ENCODE measurements at places on chromosomes 16 and 17. TPM values are rescaled to one million over a fixed set of nuclear protein-coding genes. Genes with fewer than 3 reads are reported as not detected.

DNA sequence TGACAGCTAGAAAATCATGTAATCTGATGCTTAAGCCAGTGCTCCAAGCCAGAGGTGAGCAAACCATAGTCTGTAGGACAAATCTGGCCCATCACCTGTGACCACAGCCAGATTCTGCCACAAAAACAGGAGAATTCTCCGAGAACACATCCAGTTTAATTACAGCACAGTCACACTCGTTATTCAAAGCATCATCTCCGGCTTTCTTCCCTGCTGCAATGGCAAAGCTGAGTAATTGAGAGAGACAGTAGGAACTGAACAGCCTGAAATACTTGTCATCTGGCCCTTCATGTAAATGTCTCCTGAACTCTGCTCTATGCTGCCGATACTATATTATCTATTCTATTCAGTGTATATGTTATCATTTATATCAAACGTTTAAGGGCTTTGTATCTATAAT is 121.4 kb upstream of the FOXF1 start:
- no peak for DNase-seq
- H3K4me1 ChIP-seq, result no peaks in the 10 kb centered on the region
- H3K4me3 ChIP-seq, result no peak overlapping the region
- H3K27ac ChIP-seq, result no peak overlapping the region
- H3K27me3 ChIP-seq, result peaks cover 5% of the 10 kb centered on the region

DNA sequence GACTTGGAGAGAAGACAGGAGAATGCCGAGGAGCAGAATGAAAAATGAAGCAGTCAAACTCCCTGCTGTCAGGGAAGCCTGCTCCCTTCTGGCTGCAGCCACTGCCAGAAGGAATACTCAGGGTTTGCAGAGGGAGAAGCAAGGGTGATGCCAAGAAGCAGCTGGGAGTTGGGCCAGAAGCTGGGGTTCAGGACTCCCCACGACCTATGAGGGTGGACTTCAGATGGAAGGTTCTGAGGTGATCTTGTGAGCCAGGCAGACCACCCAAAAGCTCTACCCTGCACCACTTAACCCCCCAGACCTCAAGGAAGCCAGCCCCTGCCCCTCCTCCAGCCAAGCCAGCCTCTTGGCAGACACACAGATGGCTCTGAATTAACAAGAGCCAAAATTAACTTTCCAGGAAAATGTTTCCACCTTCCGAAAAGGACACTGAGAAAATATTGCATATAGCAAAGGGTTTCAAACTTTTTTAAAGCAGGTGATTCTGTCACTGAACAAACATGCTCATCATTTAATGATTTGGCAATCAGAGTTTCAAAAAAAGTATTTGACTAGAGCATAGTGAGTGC is 126.0 kb upstream of the ERCC4 start:
- H3K27me3 ChIP-seq, result no peaks in the 10 kb centered on the region
- no peaks in the 10 kb centered on the region for H3K36me3 ChIP-seq
- H3K4me3 ChIP-seq, result no peak overlapping the region
- H3K4me1 ChIP-seq, result no peaks in the 10 kb centered on the region

- no peak for DNase-seq
- H3K4me3 ChIP-seq, result no peak overlapping the region
- no peaks in the 10 kb centered on the region for H3K4me1 ChIP-seq
- peaks cover 3% of the 10 kb centered on the region for H3K36me3 ChIP-seq
- no peak overlapping the region for H3K27ac ChIP-seq
- peaks cover 50% of the 10 kb centered on the region for H3K27me3 ChIP-seq
Observed at GRCh38 chr16:55437625-55438024, 41.4 kb upstream of the MMP2 start.

- peaks cover 5% of the 10 kb centered on the region for H3K36me3 ChIP-seq
- peaks cover 64% of the 10 kb centered on the region for H3K4me1 ChIP-seq
- no peak for DNase-seq
- peak overlapping the region; percentile 87 for H3K4me3 ChIP-seq
Observed at GRCh38 chr17:38883592-38884526, 14.0 kb downstream of the LASP1 start.

GRCh38 chr16:84303023-84303422 is 8.3 kb downstream of the WFDC1 start:
- DNase-seq, result no peak
- no peak overlapping the region for H3K27ac ChIP-seq
- H3K4me3 ChIP-seq, result no peak overlapping the region
- peaks cover 70% of the 10 kb centered on the region for H3K27me3 ChIP-seq

DNA sequence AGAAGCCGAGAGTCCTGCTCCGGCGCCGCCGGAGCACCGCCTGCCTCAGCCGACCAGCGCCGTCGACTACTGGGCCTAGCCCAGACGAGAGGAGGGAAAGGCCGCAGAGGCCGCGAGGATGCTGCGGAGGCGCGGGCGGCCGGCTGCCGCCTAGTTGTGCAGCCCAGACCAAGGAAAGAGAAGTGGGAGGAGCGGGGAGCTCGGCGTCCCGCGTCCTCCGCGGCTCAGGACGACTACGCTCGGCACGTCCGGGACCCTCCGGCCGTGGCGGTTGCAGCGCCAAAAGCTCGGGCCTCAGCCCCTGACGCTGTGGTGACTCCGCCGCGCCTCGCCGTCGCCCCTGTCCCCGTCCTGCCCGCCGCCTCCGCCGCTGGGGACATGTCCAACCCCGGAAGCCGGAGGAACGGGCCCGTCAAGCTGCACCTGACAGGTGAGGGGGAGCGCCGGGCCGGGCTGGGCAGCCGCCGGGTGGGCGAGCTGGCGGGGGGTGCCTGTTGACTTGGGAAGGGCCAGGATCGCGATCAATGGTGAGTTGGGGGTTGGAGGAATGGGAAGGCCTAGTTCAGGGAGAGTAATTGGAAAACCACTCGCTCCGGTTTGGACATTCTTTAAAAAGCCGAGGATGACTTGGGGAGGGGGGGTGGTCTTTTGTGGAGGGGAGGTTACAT is 37.7 kb downstream of the RNF135 start:
- H3K4me3 ChIP-seq, result peak overlapping the region; percentile 94
- peaks cover 22% of the 10 kb centered on the region for H3K4me1 ChIP-seq
- no peaks in the 10 kb centered on the region for H3K27me3 ChIP-seq
- H3K36me3 ChIP-seq, result peaks cover 6% of the 10 kb centered on the region
- DNase-seq, result peak; percentile 45

DNA sequence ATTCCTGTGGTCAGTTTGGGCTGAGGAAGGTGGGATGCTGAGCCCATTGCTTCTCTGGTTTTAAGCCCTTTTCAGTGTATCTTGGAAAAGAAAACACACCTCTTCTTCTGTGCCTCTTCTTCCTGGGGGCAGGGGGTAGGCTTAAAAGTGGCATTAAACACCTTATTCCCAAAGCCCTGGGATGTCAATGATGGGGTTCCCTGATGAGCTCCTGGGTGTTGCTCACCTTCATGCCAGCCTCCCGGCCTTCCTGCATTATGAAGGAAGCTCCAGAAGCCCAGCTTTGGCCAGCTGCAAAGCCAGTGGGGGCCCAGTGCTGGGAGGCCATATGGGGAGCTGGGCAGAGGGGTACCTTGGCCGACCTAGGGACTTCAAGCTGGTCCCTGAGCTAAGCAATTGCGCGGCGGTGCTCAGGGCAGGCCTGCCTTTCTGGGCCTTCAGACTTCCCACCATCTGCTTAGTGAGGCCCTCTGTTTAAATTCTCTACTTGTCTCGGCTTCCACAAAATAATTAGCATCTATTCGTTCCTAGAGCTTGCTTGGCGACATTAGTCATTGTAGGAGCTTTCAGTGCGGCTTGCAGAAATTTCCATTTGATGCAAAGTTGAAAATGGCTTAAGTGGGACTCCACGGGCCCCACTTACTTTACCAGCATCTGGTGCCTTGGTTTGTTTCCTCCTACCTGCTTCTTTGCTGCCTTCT is 121.7 kb upstream of the NLRP1 start:
- no peaks in the 10 kb centered on the region for H3K36me3 ChIP-seq
- no peak for DNase-seq
- peaks cover 38% of the 10 kb centered on the region for H3K27me3 ChIP-seq
- no peaks in the 10 kb centered on the region for H3K4me1 ChIP-seq
- no peak overlapping the region for H3K4me3 ChIP-seq
- no peak overlapping the region for H3K27ac ChIP-seq

- no peak for DNase-seq
- no peak overlapping the region for H3K27ac ChIP-seq
- no peak overlapping the region for H3K4me3 ChIP-seq
- H3K27me3 ChIP-seq, result no peaks in the 10 kb centered on the region
Observed at GRCh38 chr17:72684405-72685020, 408.0 kb downstream of the SLC39A11 start.

- peak overlapping the region; percentile 70 for H3K4me3 ChIP-seq
- H3K36me3 ChIP-seq, result peaks cover 4% of the 10 kb centered on the region
- H3K27me3 ChIP-seq, result no peaks in the 10 kb centered on the region
- H3K4me1 ChIP-seq, result peaks cover 24% of the 10 kb centered on the region
Observed at GRCh38 chr17:74790161-74791058, 14.3 kb upstream of the NAT9 start.

- H3K27me3 ChIP-seq, result peaks cover 66% of the 10 kb centered on the region
- no peak overlapping the region for H3K4me3 ChIP-seq
- peaks cover 3% of the 10 kb centered on the region for H3K4me1 ChIP-seq
Observed at GRCh38 chr17:79681628-79682261, 49.0 kb upstream of the ENPP7 start.

DNA sequence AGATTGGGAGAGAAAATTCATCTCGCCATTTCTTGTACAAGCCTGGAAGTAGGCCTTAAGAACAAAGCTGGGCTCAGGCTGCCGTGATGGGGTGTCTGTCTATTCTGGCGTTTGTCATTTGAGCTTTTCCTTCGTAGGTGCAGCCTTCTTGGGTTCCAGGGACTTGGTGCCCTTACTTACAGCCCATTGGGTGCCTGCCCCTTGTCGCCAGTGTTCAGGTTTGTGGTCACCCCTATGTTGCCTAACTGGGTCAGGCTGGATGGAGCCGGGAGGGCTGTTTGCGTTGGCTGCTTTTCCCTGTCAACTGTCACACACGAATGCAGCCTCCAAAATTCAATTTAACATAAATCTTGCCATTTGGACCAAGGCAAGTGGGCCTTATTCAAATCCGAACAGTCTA is 23.7 kb upstream of the MED9 start:
- H3K4me3 ChIP-seq, result no peak overlapping the region
- H3K27me3 ChIP-seq, result no peaks in the 10 kb centered on the region
- no peak for DNase-seq
- H3K36me3 ChIP-seq, result no peaks in the 10 kb centered on the region

- DNase-seq, result no peak
- peaks cover 19% of the 10 kb centered on the region for H3K36me3 ChIP-seq
- H3K27me3 ChIP-seq, result no peaks in the 10 kb centered on the region
- H3K27ac ChIP-seq, result peak overlapping the region; percentile 49
- H3K4me1 ChIP-seq, result peaks cover 17% of the 10 kb centered on the region
Observed at GRCh38 chr17:42817866-42818265, 6.2 kb downstream of the BECN1 start.

GRCh38 chr16:12317856-12318537 is 341.5 kb downstream of the SNX29 start:
- peaks cover 8% of the 10 kb centered on the region for H3K4me1 ChIP-seq
- H3K4me3 ChIP-seq, result no peak overlapping the region
- H3K27ac ChIP-seq, result no peak overlapping the region
- no peaks in the 10 kb centered on the region for H3K27me3 ChIP-seq
- peaks cover 3% of the 10 kb centered on the region for H3K36me3 ChIP-seq

DNA sequence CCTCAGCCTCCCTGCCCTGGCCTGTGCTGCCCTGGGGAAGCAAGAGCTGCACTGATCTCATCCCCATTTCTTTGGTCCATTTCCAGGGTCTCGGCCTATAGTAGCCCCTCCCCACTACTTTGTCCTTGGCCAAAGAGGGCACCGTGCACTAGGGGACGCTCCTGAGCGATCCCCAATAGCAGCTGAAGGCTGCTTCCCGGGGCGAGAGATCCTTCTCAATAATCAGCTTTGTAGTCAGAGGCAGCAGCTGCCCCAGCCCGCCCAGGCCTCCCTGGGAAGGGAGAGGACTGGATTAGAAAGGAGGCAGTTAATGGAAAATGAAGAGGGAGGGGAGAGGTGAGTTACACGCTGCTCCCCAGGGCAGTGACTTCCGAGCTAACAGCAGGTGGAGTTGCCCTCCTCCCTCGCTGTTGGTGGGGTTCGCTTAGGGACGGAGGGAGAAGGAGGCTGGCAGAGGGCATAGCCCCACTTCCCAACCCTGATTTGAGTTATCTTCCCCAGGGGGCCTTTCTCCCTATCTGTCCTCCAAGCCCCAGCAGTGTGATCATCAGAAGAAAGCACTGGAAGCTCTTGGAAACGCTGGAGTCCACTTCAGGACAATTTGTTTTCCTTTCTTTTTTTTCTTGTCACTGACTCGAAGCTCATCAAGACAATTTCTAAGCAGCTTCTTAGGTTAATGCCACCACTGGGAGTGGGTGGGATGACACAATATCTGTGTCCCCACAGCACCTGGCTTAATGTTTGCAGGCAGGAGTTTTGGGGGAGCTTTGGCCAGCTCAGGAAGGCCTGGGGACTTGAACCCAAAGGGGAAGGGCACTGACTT is 2.6 kb downstream of the MXRA7 start:
- no peaks in the 10 kb centered on the region for H3K27me3 ChIP-seq
- H3K27ac ChIP-seq, result no peak overlapping the region
- H3K4me3 ChIP-seq, result no peak overlapping the region
- no peak for DNase-seq

DNA sequence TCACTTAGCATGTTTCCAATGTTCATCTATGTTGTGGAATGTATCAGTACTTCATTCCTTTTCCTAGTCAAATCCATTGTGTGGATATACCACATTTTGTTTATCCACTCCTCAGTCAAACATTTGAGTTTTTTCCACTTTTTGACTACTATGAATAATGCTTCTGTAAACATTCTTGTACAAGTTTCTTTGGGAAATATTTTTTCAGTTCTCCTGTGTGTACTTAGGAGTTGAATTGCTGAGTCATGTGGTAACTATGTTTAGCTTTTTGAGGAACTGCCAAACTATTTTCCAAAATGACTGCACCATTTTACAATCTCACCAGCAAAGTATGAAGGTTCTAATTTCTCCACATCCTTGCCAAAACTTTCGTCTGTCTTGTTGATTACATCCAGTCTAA is 223.7 kb upstream of the AXIN2 start:
- DNase-seq, result no peak
- H3K27ac ChIP-seq, result peak overlapping the region; percentile 14
- no peak overlapping the region for H3K4me3 ChIP-seq

CALB2 gene
- not detected for total RNA-seq

CDH1 gene
- total RNA-seq, result 0.47 TPM

All from T-helper 17 cell (primary cell).